Mammary epithelial cell (primary cell): ENCODE measurements at places on chromosomes 5 and 9.

- DNase-seq, result no peak
Measured at GRCh38 chr5:89080467-89081116, 197.6 kb upstream of the MEF2C start.

DNA sequence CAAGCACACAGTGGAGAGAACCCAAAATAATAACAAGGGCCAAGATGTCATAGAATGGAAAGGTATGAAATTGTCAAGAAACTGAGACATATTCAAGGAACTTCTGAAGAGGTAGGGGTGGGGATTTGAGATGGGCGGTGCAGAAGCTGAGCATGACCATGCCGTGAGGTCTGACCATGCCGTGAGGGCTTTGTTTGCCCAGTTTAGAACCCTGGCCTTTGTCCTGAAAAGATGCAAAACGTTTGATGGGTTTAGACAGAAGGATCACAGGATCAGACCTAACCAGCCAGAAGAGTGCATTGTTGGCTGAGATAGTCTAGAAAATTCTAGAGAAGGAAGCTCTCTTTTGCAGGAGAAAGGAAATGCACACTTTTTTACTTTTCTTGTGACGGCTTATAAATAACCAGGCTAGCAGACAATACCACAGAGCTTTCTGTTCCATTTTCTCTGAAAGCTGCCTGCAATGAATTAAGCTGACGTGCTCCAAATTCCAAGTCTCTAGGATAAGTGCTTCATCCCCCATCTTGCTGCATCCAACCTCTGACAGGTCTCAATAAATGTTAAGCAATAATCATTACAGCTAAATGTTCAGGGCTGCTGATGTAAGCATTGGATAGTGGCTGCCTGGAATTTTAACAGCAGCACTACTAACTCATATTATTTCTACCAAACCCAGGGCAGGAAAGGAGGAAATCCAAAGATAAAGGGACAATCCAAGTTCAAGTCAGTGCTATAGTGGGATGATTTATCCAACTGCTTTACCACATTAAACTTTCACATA, 110.9 kb upstream of the IL6ST start:
- no peak for DNase-seq

GRCh38 chr5:173396311-173396993, 68.2 kb upstream of the STC2 start:
- no peak for DNase-seq

- peak; percentile 66 for DNase-seq
Measured at GRCh38 chr9:136485049-136486045, 2.5 kb upstream of the SEC16A start.

DNA sequence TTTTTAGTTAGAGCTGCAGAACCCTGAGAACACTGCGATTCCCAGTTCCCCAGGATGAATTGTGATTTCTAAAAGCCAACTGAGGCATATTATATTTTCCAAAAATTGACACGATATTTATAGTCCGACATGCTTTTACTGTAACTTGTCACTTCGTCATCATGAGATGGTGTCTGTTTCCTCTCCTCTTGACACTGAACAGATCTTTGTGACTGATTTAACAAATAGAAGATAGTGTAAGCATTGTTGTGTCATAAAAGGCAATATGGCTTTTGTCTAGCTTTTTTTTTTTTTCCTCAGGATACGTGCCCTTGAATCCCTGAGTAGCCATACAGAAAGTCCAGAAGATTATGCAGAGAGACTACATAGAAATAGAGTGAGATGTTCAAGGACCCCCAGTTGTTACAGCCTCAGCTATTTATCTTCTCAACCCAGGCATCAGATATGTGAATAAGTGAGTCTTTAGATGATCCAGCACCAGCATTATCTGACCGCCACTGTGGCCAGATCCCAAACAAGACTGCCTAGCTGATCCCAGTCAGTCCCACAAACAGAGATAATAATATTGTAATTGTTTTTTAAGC, 27.8 kb upstream of the CCL21 start:
- no peak for DNase-seq

GRCh38 chr5:146273109-146273508, 65.5 kb upstream of the POU4F3 start:
- no peak for DNase-seq

- DNase-seq, result no peak
Measured at GRCh38 chr9:109914280-109915027, 134.5 kb downstream of the PALM2AKAP2 start.

DNA sequence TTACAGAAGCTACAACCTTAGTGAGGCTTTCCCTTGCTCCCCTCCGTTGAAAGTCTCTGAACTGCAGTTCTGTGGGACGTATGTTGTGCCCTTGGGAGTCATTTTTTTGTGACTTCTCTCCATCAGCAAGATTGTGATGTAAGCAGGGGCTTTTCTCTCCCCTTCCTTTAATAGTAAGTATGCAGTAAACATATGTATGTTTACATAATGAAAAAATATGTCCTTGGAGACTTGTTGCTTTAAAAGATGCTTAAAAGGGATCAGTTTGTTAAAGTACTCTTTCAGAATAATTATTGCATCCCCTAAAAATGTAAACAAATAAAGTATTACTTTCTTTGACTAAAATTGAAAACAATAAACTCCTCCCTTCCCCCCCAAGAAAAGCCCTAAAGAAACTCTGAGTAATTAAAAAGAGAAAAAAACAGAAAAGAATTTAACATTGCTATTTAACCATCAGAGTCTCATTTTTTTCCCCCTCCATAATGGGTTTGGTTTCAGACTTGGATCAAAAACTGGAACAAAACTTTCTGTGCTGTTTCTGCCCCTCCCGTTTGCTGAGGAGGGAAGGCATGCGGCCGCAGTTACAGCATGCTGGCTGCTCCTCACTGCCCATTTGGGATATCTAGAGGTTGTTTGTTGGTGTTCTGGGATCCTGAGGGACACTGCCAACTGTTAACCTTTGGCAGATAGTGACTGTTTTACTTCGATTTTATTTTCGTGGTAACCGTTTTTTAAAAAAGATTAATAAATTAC, 40.2 kb downstream of the TRIO start:
- DNase-seq, result no peak

- no peak for DNase-seq
Measured at GRCh38 chr5:95220381-95220780, 64.5 kb downstream of the MCTP1 start.
